Activated naive CD8-positive, alpha-beta T cell treated with anti-CD3 and anti-CD28 coated beads, Interleukin-2, amount 10 ng/mL, durations not matched to agents 7 days and 5 days (primary cell): ENCODE measurements at places on chromosomes 2 and 18. TPM values are rescaled to one million over a fixed set of nuclear protein-coding genes. Genes with fewer than 3 reads are reported as not detected.

DNA sequence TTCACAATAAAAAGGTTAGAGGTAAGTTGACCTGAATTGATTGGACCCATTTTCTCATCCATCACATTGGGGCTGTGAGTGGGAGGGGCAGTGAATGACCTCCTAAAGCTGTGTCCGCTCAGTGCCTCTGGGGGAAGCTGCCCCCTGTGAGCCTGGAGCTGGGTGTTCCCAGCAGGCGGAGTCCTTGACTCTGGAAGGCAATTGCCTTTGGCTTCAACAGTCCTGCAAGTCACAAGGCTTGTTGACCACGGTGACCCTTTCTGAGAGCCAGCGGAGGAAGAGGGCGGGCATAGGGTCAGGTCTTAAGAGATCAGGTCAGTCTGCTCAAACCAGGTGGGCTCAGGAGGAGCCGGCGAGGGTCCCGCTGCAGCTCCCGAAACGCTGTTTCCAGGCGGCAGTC is 1.1 kb upstream of the CIDEA start:
- H3K36me3 ChIP-seq, result no peaks in the 10 kb centered on the region
- no peak overlapping the region for H3K27ac ChIP-seq
- no peak overlapping the region for H3K4me3 ChIP-seq
- peaks cover 52% of the 10 kb centered on the region for H3K27me3 ChIP-seq

GRCh38 chr18:22829781-22830180 is 103.3 kb upstream of the RBBP8 start:
- peaks cover 4% of the 10 kb centered on the region for H3K4me1 ChIP-seq
- no peak overlapping the region for H3K4me3 ChIP-seq
- DNase-seq, result no peak
- no peaks in the 10 kb centered on the region for H3K36me3 ChIP-seq
- peaks cover 7% of the 10 kb centered on the region for H3K27me3 ChIP-seq

GRCh38 chr2:82013641-82014040 is 1709.1 kb upstream of the LRRTM1 start:
- no peak for DNase-seq
- no peak overlapping the region for H3K4me3 ChIP-seq
- H3K27me3 ChIP-seq, result no peaks in the 10 kb centered on the region
- H3K4me1 ChIP-seq, result no peaks in the 10 kb centered on the region
- no peak overlapping the region for H3K27ac ChIP-seq

DNA sequence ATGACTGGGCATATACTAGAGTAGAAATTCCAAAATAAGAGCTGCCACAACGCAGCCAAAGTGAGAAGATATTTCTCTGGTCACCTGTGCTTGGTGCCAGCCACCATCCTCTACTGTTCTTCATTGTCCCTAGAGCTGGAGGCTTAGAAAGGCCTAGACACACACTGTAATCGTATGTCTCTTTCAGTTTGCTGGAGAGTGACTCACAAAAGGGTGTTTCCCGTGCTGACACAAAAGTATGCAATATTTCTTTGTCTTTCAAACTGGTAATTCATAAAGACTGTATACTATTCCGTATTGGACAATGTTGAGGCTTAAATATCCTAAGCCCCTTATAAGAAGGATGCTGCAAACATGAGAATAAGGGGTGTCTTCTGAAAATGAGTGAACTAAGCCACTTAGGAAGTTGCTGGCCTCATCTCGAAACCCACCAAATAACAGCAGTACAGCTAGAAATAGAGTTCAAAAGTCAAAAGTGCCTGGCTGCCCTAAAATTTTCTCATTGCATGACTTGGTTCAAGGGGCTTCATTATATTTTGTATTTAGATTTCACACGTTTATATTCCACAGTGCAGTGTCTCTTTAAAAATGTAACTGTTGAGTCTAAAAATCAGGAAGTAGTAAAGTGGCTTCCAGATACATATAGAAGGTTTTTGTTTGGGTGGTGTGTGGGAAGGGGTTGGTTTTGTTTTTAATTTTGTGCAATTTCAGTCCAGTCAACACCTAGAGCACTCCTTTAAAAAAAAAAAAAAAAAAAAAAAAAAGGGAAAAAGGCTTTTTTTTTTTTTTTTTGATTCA is 601.1 kb downstream of the ARHGAP15 start:
- H3K36me3 ChIP-seq, result peaks cover 23% of the 10 kb centered on the region
- no peaks in the 10 kb centered on the region for H3K27me3 ChIP-seq
- DNase-seq, result no peak
- H3K4me1 ChIP-seq, result peaks cover 10% of the 10 kb centered on the region
- H3K4me3 ChIP-seq, result no peak overlapping the region

DNA sequence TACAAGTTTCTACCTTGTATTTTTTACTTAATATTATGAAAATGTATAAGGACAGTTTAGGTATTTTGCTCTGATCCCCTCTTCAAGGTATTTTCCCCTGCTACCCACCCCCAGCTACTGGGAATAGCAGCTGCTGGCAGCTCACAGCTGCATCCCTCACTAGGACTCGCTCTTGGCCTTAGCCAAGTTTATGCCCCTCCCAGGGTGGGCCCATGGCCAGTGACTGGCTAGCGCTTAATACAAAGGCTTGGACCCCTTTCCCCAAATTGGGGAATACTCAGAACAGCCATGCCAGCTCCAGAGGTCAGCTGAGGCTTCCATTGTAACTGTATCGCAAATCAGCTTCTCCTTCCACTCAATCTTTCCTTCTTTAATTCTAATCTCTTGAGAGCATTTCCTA is 131.3 kb downstream of the GFPT1 start:
- no peak overlapping the region for H3K4me3 ChIP-seq
- H3K27me3 ChIP-seq, result peaks cover 25% of the 10 kb centered on the region
- H3K27ac ChIP-seq, result no peak overlapping the region
- DNase-seq, result no peak
- H3K36me3 ChIP-seq, result no peaks in the 10 kb centered on the region
- H3K4me1 ChIP-seq, result no peaks in the 10 kb centered on the region

- peaks cover 15% of the 10 kb centered on the region for H3K27me3 ChIP-seq
- no peak overlapping the region for H3K27ac ChIP-seq
- H3K4me1 ChIP-seq, result no peaks in the 10 kb centered on the region
- H3K36me3 ChIP-seq, result no peaks in the 10 kb centered on the region
These were observed 128.5 kb downstream of the RAPGEF4 start for GRCh38 chr2:172864182-172864581.

The FAM117B gene
- 22.1 TPM for total RNA-seq

GRCh38 chr18:67425672-67426071 is 90.8 kb downstream of the DSEL start:
- no peak overlapping the region for H3K4me3 ChIP-seq
- H3K27ac ChIP-seq, result no peak overlapping the region
- no peaks in the 10 kb centered on the region for H3K4me1 ChIP-seq
- DNase-seq, result no peak
- no peaks in the 10 kb centered on the region for H3K36me3 ChIP-seq
- no peaks in the 10 kb centered on the region for H3K27me3 ChIP-seq

GRCh38 chr2:50535256-50535655 is 496.7 kb downstream of the NRXN1 start:
- no peaks in the 10 kb centered on the region for H3K4me1 ChIP-seq
- no peak overlapping the region for H3K4me3 ChIP-seq
- no peak overlapping the region for H3K27ac ChIP-seq
- H3K36me3 ChIP-seq, result no peaks in the 10 kb centered on the region
- no peak for DNase-seq
- no peaks in the 10 kb centered on the region for H3K27me3 ChIP-seq

- no peak overlapping the region for H3K4me3 ChIP-seq
- H3K27me3 ChIP-seq, result peaks cover 16% of the 10 kb centered on the region
- H3K27ac ChIP-seq, result no peak overlapping the region
- DNase-seq, result no peak
These were observed 17.9 kb upstream of the SLC9A4 start for GRCh38 chr2:102455061-102455670.

The RAB6C gene
- not detected for total RNA-seq

The STEAP3 gene
- total RNA-seq, result not detected

DNA sequence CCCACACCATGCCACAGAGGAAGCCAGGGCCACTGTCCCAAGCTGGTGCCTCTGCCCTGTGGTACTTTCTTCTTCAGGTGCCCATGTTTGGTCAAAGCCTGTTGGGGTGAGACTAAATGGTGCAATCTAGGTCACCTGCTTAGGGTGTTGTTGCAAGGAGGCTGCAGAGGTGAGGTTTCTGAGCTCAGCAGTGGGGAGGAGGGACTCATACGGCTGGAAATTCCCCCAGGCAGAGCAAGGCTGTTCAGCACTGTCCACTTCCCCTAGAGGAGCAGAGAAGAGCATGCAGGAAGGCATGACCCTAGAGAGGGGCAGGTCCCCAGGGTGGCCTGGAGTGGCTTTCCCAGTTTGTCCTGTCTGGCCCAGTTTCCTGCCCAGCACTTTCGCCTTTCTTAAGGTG is 211.0 kb downstream of the HAUS1 start:
- no peaks in the 10 kb centered on the region for H3K36me3 ChIP-seq
- no peak overlapping the region for H3K4me3 ChIP-seq
- H3K27me3 ChIP-seq, result peaks cover 5% of the 10 kb centered on the region

- peaks cover 1% of the 10 kb centered on the region for H3K4me1 ChIP-seq
- no peak overlapping the region for H3K4me3 ChIP-seq
- no peaks in the 10 kb centered on the region for H3K27me3 ChIP-seq
- no peak for DNase-seq
- no peaks in the 10 kb centered on the region for H3K36me3 ChIP-seq
These were observed 19.5 kb upstream of the LYPD6B start for GRCh38 chr2:149018981-149019380.

DNA sequence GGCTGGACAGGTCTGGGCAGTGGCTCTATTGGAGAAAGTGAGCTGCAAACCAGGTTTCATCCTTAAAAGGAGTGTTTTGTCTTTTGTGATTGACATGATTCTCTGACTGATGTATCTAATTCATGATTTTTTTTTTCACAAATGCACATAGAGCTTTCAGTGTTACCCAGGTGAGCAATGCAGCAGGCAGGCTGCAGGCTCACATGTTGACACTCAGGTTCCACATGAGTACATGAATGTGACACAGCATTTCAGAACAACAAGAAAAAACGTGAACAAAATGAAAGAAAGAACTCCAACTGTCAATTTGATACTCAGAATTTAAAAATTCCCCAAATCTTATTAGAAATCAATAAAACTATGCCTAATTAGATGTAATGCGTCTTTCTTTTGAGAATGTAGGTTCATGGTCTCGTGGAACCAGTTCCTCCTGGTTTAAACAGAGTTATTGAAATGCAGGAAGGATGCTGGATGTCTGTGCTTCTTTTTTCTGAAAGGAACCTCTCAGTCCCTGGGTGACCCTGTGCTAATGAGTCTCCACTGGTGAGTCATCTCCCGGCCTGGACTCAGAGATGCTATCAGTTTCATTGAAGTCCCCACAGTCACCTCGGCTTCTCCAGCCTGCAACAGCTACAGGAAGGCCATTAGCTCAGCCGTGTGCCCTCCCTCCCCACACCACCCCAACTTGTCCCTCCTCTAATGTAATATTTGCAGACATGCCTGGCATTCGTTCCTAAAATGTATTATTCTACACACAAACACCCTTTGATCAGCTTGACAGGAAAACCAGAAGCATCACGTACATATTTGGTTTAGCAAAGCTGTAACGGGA is 430.4 kb downstream of the LPIN1 start:
- H3K4me3 ChIP-seq, result peak overlapping the region; percentile 23
- peaks cover 3% of the 10 kb centered on the region for H3K36me3 ChIP-seq
- H3K27ac ChIP-seq, result peak overlapping the region; percentile 60
- peaks cover 20% of the 10 kb centered on the region for H3K4me1 ChIP-seq

- H3K27me3 ChIP-seq, result peaks cover 2% of the 10 kb centered on the region
- peaks cover 10% of the 10 kb centered on the region for H3K4me1 ChIP-seq
- H3K36me3 ChIP-seq, result no peaks in the 10 kb centered on the region
- H3K27ac ChIP-seq, result no peak overlapping the region
These were observed 37.4 kb downstream of the CHN1 start for GRCh38 chr2:174967691-174968260.

DNA sequence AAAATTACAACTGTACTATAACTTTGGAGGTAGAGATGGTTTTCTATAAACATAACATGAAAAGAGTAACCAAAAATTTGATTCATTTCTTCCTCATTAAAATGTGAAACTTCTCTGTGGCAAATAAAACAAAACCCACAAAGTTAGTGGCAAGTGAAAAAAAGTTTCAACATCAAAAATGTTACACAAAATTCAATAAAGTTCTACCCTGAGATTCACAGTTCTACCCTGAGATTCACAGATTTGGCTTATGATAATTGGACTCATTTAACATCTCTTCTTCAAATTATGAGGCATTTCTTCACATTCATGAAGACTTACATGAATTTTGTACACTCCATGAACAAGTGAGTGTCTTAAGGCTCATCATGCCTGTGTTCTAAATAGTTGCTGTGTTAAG is 51.0 kb downstream of the AAK1 start:
- DNase-seq, result no peak
- no peak overlapping the region for H3K4me3 ChIP-seq
- no peaks in the 10 kb centered on the region for H3K27me3 ChIP-seq
- H3K4me1 ChIP-seq, result peaks cover 56% of the 10 kb centered on the region
- no peak overlapping the region for H3K27ac ChIP-seq

DNA sequence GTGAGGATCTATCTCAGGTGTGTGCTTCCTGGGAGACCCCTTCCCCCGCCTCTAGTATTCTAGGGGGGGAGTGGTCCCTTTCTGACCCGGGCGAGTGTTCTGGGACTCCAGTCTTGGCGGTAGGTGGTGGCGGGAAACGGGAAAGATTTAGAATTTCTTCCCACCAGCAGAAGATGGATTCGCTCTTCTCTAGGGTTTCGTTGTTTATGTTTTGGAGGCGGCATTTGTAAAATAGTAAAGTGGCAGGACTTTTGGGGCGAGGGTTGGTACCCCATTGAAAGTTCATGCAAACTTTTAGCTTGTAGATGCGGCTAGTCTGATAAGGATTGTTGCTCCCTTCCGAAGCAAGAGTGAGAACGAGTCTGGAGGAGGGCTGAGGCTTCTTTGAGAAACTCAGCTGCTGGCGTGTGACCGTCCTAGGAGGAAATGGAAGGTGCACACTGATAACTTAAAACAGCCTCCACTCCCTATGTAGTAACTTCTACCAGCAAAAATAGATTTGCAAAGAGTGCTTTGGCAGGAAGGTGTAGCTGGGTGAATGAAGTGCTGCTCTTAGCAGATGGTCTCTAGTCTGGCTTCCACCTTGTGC is 412 bp downstream of the GPD2 start:
- DNase-seq, result peak; percentile 34
- H3K27ac ChIP-seq, result peak overlapping the region; percentile 95
- peaks cover 30% of the 10 kb centered on the region for H3K36me3 ChIP-seq
- peaks cover 3% of the 10 kb centered on the region for H3K27me3 ChIP-seq
- peaks cover 23% of the 10 kb centered on the region for H3K4me1 ChIP-seq

The DAW1 gene
- not detected for total RNA-seq

DNA sequence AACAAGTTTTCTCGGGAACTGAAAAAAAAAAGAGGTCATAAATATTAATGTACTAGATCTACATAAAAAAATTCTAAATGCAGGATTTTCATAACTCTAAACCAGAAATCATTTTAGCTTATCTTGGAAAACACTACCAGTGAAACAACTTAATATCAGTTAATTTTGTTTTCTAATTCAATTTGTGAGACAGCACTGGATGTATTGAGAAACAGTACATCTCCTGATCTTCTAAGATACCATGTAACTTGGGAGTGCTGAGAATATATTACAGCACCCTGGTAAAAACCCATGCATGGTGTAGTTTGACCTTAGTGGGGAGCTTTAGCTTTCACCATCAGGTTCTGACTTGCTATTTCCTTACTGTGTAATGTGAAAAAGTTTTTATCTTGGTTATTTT is 129.6 kb downstream of the NRXN1 start:
- H3K36me3 ChIP-seq, result no peaks in the 10 kb centered on the region
- no peak overlapping the region for H3K4me3 ChIP-seq
- DNase-seq, result no peak
- no peaks in the 10 kb centered on the region for H3K4me1 ChIP-seq

The UGT1A6 gene
- not detected for total RNA-seq
